BE2C (cell line): ENCODE measurements at places on chromosomes 4 and X.

DNA sequence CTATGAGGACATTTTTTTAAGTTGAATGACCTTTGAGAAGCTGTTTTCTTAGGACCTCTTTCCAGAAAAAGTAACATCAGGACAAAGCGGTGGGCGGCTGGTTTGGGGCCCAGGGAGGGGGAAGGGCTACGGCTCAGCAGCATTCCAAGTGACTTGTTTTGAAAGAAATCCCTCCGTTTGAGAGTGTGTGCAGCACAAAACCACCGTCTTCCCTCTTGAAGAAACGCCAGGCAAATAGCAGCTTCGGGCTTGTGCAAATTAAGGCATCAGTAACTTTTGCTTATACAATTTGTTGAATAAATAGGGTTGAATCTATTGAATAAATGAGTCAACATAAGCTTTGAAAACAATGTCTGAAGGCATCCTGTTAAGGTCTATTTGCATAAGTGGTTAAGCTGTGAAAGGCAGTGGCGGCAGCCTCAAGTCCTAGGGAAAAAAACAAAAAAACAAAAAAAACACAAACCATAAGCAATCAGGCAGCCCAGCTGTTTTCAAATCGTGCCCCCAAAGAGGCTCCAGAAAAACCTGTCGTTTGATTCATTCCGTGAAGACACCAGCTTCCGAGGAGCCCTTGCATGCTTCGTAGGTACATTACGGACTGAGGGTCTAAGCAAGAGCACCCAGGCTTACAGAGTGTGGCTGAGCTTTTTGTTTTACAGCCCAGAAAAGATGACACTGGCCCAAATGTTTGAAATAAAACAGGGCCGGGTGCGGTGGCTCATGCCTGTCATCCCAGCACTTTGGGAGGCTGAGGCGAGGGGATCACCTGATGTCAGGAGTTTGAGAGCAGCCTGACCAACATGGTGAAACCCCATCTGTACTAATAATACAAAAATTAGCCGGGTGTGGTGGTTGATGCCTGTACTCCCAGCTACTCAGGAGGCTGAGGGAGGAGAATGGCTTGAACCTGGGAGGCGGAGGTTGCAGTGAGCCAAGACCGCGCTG lies 103.7 kb downstream of the CRLF2 start:
- DNase-seq: no peak

DNA sequence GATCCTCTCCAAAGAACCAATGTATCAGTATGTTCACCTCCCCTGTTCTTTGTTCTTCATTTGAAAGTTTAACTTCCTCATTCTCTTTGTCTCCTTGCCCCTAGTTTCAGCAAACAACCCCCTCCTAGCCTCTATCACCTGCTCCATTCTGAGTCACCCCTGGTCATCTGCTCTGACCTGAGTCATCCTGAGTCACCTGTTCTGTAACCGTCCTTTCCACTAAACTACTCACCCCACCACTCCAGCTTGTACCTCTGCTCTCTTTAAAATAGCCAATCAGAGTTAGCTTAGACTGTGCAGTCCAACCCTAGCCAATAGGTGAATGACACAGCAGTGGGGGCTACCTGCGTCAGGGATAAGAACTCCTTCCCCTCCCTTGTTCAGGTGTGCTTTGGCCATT lies 249.8 kb upstream of the AADAT start:
- no peak for DNase-seq

- no peak for DNase-seq
Observed at GRCh38 chr4:139436122-139436521, 17.8 kb upstream of the RAB33B start.

DNA sequence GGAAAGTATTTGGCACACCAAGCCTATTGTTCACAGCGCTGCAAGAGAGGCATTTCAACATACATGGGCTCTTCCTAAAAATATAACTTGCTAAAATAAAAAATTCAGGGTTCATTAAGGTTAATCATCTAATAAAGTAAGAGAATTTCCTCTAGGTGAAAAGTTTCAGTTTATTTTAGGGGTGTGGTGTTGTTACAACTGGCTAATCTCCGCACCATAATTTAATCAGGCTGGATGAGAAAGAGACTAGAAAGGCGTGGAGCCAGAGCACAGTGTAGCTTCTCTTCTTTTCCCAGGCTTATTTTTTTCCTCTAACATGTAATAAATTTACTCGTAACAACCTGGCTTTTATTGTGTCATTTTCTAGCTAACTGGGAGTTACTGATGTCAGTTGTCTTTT lies 47.9 kb downstream of the FHL1 start:
- no peak for DNase-seq

GRCh38 chrX:118558926-118559325 lies 63.3 kb downstream of the DOCK11 start:
- no peak for DNase-seq

DNA sequence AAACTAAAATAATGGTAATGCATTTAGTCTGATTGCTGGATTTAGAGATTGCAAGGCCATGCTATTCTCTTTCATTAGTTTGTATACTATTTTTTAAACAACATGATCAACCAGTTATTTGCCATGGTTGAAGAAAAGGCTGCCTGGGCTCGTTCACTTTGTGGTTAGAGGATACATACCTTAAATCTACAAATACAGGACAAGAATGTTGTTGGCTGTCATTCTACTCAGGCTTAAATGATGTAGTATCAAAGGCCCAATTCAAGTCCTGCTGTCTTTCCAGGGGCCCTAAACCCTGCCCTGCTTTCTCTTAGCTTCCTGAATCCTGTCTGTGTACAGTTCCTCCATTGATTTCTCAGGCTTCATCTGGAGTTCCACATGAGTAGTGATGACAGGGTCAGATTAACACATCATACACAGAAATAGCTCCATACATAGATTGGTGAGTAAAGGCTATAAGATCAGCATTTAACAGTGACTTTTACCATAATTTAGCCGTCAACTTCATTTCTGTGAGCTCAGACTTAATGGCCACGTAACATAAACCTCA lies 114.9 kb upstream of the GPRIN3 start:
- DNase-seq: no peak

DNA sequence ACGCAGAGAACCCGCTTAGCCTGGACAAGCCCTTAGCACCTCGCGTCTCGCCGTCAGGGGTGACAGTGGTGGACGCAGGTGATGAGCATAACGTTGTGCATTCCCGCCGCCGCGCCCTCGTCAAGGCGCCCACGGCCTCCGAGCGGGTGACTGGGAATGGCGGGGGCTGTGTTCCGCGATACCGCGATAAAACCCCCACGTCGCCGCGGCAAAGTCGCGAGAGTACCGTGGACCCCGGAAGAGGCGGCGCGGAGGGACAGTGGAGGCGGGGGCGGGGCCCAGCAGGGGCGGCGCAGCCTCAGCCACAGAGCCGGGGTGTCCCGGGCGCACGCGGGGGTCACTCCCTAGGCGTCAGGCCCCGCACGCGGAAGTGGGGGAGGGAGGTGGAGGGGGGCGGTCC lies 53.8 kb downstream of the ZFYVE28 start:
- DNase-seq: no peak

DNA sequence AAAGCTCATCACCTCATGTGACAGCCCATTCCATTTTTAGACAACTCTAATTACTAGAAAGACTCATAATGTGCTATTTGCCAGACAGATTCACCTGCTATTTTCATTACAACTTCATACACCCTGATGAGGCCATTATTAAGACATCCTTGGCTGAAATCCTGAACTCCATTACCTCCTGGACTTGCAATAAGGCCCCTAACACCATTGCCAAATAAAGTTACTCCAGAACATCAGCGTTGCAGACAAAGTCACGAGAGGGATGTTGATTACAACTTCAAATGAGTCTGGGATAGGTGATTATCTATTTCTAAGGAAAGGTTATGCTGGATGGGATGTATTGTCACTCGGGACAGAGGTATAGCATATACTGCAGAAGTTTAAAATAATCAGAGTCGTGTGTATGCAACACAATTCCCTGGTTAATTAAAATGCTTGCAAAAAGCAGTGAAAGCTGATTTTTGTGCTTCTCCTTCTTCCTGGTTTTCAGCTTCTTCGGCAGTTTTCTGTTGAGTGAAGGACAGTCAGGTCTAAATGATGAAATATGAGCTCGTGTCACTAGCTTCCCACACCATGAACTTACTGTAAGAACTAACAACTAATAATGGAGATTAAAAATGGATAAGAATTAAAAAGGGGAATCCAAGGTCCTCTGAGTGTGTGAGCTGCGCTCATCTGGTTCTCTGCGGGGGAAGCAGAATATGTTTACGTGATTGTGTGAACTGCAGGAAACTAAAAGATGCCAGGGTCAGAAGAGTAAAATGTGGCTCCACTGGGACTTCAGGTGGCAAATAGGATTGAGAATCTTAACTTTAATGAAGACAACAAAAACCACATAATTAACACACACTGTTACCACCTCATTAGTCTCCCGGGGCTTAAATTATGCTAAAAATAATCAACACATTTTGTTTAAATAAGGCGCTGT lies 17.6 kb upstream of the SOD3 start:
- DNase-seq: no peak

GRCh38 chr4:8301851-8302730 lies 32.5 kb downstream of the HTRA3 start:
- DNase-seq: peak; percentile 1

- DNase-seq: no peak
Observed at GRCh38 chr4:73669410-73670183, 49.4 kb upstream of the RASSF6 start.

DNA sequence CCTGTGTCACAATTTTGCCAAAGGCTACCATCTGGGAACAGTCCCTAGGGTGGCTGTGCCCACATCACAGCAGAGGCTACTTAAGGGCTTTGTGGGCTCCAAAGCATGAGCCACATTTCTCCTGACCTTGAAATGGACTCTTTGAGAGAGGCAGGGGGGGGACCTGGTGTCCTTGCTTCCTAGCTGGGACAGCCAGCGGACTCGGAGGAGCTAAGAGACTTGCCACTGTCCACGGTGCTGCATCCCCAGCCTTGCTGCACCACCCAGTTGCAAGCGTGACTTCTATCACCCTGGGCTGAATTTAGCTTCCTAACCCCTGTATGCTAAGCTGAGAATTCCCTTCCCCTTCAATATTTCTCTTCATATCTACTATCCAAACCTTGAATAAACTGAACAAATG lies 99.0 kb downstream of the PHKA2 start:
- no peak for DNase-seq

GRCh38 chr4:40514497-40514951 lies 115.1 kb downstream of the RBM47 start:
- no peak for DNase-seq

DNA sequence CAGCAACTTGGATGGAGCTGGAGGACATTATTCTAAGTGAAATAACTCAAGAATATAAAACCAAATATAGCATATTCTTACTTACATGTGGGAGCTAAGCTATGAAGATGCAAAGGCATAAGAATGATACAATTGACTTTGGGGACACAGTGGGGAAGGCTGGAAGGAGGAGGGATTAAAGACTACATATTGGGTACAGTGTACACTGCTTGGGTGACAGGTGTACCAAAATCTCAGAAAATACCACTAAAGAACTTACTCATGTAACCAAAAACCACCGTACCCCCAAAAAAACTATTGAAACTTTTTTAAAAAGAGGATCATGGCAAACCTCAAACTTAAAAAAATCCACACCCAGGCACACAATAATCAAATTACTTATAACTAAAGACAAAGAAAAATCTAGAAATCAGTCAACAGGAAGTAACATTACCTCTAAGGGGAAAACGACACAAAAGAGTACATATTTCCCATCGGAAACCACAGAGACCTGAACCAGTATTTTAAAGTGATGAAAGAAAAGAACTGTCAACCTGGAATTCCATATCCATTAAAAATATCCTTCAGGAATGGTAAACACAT lies 241.8 kb downstream of the PRDM5 start:
- DNase-seq: no peak

DNA sequence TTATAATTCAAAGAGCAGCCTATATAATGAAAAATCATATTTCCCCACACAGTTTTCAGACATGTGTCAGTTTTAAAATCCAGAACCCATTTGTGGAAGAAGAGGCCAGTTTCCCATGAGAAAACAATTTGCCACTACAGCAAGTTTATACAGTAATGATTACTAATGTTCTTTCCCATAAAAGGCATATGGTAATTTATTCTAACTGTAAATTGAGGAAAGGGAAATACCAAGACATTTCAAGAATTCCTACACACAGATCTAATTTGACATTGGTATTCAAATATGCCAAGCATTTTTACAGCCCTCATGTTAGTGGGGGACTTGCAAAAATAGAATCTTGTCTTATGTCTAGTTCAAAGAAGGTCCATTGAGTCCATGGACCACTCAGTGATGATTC lies 1368.6 kb downstream of the FSTL5 start:
- no peak for DNase-seq

- no peak for DNase-seq
Observed at GRCh38 chr4:168917138-168917779, 92.8 kb downstream of the CBR4 start.

- no peak for DNase-seq
Observed at GRCh38 chr4:47741200-47741599, 96.7 kb downstream of the CORIN start.

- DNase-seq: no peak
Observed at GRCh38 chrX:67538383-67538782, 5.4 kb upstream of the AR start.

DNA sequence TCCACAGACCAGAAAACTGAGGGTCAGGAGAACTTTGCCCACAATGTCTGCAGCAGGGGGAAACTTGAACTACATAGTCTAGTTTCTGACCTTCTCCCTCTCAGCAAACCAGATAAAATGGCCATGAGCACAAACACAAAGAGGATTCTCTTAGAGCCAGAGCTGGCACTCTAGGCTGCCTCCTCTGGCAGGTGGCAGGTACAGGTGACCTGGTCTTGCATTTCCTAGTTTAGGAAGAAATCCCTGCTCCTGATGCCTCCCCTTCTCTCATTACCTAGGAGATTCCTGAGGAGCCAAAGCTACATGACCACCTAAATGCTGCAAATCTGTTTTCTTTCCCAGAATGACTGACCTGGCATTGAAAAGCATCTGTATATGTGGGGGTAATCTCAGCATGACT lies 45.1 kb downstream of the ARHGEF9 start:
- DNase-seq: no peak
